Large intestine (tissue), 12 donors: ENCODE measurements at places on chromosomes 6 and 20.

DNA sequence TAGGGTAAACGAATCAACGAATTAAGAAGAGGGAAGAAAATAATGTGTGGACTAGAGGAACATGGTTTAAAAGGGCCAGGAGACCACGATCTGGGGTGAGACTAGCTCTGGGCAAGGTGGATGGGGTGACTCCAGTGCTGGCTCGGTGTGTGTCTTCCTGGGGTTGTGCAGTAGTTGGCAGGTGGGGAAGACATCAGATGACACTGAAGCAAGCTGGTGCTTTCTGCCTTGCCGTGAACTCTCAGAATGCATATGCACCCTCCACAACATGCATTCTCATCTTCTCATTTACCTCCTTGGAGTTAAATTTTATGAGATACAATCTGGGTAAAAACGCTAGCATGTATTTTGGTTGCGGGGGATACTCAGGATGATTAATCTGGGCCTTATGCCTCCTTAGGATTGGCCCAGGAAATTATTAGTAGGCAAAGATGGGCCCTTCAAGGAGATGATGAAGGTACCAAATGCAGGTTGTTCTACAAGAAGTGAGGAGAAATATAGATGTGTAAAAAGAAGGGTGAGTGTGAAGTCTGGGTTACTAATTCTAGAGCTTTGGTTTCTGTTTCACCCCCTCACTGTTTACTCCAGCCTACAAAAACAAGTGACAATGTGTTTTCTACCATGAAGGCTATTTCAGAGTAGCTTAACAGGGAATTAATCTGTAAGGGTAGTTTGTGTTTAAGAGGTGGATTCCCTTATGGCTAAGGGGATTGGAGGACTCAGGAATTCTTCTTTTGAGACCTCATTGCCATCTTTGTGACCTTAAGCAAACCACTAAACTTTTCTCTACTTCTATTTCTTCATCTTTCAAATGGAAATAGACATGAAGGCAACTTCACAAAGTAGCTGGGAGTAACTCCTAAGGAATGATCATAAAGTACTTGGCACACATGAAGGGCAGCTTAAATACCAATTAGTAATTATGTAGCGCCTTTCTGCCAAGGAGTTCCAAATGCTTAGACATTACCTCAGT is 71.0 kb upstream of the SUPT3H start:
- no peak for DNase-seq

DNA sequence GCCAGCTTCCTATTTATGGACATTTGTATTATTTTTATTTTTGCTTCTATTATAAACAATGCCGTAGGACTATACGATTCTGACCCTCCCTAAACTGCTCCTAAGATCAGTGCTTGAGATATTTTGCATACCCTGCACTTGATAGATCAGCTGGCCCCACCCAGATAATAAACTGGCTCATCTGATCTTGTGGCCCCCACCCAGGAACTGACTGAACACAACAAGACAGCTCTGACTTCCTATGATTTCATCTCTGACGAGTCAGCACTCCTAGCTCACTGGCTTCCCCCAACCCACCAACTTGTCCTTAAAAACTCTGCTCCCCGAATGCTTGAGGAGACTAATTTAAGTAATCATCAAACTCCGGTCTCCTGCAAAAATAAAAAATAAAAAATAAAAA is 34.9 kb upstream of the TFAP2A start:
- DNase-seq, result no peak

- DNase-seq, result no peak
Measured at GRCh38 chr6:82085701-82086100, 161.8 kb downstream of the IBTK start.

GRCh38 chr6:37095997-37096396 is 74.0 kb upstream of the PIM1 start:
- DNase-seq, result peak; percentile 82

DNA sequence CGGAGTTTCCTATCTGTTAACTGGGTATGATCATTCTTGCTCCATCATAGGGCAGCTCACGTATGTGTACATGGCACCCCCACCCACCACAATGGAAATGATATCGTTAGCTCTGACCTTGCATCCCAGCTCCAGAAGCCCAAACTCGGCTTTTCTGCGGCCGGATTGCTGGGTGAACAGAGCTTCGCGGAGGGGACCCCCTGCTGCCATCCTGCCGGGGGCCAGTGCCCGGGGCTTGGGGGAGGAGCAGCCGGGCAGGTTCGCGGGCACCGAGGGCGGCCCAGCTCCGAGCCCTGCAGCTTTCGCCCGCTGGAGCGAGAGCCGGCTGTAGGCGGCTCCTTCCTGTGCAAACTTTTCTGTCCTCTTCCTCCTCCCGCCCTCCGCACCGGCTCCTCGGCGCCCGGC is 24.9 kb upstream of the FUCA2 start:
- DNase-seq, result peak; percentile 69

- DNase-seq, result no peak
Measured at GRCh38 chr6:90285042-90285481, 11.6 kb downstream of the BACH2 start.

DNA sequence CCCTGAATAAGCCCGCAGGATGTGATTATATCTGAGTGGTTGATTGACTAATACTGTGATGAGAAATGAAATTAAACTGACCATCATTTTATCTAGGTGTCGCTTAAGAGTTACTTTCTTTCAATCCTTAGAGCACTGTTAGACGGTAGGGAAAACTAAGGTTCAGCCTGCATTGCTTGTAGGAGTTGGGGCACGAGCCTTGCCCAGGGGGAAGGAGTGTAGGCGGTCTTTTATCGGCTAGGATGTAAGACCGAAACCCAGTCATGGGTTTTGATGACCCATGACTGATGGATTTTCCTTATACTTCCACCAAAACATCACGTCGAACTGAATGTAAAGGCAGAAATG is 392 bp upstream of the TASP1 start:
- DNase-seq, result no peak

DNA sequence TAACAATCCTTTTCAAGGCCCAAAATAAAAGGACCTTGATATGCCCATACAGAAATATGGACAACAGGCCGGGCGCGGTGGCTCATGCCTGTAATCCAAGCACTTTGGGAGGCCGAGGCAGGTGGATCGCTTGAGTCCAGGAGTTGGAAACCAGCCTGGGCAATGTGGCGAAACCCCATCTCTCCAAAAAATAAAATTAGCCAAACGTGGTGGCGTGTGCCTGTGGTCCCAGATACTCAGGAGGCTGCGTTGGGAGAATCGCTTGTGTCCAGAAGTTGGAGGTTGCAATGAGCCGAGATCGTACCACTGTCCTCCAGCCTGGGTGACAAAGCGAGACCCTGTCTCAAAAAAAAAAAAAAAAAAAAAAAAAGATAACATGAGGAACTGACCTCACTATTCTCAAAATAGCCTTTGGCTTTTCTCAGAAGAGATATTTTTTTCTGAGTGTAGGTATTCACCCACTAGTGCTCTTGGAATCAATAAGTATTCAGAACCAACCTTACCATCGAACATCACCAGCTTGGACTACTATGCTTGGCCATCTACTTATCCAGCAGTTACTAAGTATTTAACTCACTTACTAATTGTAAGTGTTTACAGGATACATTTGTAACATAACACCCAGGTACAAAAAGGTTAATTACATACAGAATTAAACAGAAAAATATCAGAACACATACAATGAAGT is 99.2 kb downstream of the OR2B2 start:
- no peak for DNase-seq

DNA sequence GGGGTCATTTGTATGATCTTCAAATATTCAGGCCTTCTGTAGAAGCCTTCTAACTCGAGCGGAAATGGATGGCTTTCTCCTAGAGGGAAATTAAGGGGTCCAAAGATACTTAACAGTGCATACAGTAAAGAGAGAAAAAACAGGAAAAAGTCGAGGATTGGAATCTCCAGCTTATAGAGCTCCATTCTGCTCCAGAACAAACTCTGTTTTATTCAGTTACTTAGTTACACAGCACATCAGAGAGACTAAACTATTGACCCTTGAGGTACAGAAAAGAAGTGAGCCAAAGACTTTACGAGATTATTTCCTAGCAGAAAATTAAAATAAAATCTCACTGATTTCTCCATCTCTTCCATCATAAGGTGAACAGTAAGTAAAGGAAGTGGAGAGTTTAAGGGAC is 43.8 kb upstream of the DSE start:
- no peak for DNase-seq

DNA sequence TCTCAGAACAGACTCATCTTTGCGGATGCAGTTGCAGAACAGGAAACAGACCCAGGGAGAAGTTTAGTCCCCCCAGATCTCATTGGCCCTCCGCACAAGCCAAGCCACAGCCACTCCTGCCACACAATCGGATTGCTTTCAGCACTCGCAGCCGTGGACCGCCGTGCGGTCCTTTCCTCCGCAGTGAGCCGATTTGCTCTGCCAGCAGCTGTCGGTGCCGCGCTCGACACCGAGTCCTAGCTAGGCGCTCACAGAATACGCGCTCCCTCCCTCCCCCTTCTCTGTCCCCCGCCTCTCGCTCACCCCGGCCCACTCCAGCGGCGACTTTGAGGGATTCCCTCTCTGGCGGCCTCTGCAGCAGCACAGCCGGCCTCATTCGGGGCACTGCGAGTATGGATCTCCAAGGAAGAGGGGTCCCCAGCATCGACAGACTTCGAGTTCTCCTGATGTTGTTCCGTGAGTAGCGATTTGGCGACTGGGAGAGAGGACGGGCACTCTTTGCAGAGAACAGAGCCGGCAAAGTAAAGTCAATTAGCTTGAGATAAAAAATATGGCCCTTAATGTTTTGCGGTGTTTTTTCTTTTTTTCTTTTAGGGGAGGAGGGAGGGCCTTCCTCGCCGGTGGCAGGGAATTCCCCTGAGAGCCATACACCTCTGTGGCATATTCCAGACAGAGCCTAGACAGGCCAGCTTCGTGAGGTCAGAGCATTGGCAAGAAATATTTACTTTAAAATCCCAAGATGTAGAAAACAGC is at the start of gene LAMP5:
LAMP5 (plus strand) TSS at position 130 of the 753 bp plus-strand sequence; CDS start at position 393, 263 bp downstream.
- DNase-seq, result peak; percentile 35

DNA sequence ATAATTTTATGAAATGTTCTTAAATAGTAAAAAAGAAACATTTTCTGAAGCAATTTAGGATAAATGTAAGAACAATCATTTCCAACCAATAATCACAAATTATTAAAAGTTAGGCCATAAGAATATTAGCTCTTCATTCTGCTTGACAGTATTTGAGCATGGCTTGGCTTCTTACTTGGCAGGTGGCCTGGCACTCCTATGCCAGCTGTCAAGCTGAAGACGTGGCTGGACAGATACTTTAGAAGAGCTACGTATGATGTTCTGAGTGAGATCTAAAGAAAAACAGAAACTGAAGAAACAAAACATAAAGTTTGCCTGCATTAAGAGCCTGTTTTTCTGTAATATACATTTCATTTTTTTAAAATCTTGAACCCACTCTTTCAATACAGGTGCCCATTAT is 438.9 kb downstream of the GRIK2 start:
- DNase-seq, result no peak

DNA sequence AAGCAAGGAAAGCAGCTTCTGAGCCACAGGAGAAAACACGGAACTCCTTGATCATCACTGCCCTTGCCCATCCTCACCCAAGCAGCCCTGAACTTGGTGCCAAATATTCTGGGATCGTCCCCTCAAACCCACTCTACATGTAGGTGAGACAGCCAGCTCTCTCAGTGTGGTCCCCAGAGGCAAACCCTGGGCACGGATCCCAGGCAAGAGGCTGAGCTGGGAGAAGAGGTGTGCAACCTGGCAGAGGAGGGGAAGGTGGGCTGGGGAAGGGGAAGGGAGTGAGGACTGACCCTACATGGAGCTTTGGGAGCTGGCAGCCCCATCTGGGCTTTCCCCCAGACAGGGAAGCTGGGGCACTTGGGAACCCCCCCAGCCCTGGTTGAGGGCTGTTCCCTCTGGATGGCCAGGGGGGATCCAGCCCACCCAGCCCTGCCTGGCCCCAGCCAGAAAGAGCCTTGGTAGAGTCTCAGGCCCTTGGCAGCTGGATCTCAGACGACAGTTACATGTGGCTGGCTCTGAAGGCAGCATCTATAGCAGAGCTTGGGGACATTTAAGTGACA is 186.2 kb upstream of the CST7 start:
- no peak for DNase-seq

DNA sequence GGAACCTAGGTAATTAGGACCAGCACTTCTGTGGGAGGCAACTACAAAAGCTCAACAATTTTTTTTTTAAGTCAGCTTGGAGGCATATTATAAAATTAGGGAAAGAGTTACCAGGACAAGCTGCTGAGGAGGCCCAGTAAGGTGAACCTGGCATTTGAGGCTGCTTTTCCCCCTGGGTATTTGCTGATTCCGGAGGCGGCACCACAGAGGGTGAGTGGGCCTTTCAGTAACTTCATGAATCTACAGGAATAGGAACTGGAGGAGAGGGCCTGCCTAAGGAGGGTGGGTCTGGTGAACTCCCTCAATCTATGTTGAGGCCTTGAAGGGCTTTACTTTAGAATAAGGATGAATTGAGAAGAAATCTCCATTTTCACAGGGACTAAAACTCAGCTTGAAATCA is 14.6 kb downstream of the TSPYL4 start:
- no peak for DNase-seq

- peak; percentile 56 for DNase-seq
Measured at GRCh38 chr6:43972913-43973300, 154.3 kb downstream of the MRPL14 start.

GRCh38 chr6:105598264-105598663 is 195.4 kb upstream of the PREP start:
- no peak for DNase-seq

GRCh38 chr6:456358-456867 is 64.9 kb downstream of the IRF4 start:
- no peak for DNase-seq

DNA sequence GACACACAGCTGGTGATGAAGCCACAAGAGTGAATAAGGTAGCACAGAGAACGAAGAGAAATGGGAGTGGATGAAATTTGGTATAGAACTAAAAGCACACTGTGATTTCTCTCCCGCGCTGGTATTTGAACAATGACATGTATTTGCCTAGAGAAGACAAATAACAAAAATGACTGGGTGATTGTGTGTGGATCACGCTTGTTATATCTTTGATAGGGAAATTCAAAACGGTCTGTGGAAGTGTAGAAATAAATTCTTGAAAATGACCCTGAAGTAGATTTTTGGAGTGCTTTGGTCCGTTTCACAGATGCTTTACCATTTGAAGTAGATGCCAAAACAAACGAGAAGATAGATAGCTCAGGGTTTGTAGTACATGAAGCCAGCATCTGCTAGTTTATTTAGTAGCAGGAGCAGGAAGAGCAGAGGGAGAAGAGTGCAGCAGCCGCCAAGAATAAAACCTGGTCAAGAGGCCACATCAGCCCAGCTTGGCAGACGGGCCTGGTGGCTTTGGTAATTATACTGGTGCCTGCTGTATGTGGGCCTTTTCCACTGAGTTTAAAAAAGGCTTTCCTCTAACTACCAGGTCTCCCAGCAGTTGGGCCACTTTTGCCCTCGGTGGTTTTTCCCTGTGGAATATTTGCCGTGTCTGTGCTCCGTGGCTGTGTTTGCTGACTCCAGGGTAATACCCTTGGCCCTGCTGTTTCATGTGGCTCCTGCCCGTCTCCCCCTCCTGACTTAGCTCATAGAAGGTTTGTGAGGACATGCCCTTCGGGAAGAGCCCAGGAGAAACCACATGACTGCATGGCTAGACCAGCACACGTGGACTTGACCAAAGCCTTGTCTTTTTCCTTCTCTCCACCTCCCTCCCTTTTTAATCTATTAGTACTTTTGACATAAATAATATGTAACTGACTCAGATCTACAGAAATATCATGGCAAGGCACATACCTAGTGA is 294.0 kb downstream of the SOX4 start:
- DNase-seq, result no peak
